ENCODE measurements at places on chromosomes 11 and 22. TPM values are rescaled to one million over a fixed set of nuclear protein-coding genes. Genes with fewer than 3 reads are reported as not detected.

The SEPTIN3 gene
- total RNA-seq = 0.11 TPM

DNA sequence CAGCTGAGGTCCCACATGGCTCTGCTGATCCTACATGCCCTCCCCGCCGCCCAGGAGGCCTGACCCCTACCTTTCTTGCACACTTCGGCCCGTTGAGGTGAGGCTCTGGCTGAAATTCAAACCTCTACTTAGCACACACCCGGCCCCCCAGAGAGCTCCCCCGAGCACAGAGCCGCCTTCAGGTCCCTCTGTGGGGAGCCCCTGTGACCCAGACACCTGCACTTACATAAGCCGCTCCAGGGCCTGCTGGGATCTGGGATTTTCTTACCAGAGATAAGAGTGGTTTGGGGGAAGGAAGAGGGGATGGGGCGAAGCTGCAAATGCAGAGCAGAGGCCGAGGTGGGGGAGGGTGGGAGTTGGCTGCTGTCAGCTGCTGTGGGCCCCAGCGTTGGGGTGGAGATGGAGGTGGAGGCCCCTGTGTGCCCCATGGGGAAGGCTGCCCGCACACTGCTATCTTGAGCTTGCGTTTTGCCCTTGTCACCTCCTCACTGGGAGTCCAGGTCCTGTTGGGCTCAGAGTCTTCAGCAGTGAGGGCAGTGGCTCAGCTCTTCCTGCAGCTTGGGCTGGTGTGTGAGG, 30.6 kb downstream of the CAPN1 start:
- no peak overlapping the region for H3K27ac ChIP-seq
- H3K27me3 ChIP-seq = no peaks in the 10 kb centered on the region
- no peak for DNase-seq
- H3K36me3 ChIP-seq = peaks cover 50% of the 10 kb centered on the region

GRCh38 chr11:72940417-72940816, 126.2 kb downstream of the ATG16L2 start:
- no peaks in the 10 kb centered on the region for H3K36me3 ChIP-seq
- H3K4me1 ChIP-seq = peaks cover 28% of the 10 kb centered on the region
- DNase-seq = peak; percentile 47

DNA sequence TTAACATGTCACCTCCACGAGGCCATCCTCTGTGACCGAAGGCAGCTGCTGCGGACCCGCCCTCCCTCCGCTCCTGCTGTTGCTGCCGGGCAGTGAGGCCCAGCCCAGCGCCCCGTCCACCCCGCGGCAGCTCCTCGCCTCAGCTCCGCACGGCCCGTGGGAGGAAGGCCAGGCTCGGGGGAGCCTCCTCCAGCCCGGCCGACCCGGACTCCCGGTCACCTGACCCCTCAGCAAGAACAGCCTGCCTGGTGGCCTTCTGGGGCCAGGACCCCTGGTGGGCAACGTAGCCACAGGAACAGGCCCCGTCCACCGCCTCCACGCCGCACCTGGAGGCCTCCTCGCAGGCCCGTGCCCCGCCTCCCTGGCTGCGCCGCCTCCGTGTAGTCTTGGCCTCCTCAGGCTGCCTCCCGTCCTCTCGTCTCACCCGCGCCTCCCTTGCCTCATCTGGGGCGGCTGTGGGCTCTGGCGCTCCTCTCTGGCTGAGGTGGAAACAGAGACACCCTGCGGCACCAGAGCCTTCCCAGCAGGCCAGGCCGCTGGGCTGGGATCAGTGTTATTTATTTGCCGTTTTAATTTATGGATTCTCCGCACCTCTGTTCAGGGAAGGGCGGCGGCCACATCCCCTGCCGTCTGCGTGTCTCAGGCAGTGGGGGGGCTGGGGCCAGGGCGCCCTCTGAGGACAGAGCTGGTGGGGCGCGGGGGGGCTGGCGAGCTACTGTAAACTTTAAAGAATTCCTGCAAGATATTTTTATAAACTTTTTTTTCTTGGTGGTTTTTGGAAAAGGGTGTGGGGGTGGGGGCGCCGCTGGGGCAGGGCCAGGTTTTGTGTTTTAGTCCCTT, 25.4 kb downstream of the MOB2 start:
- no peak overlapping the region for H3K27ac ChIP-seq
- no peak overlapping the region for H3K4me3 ChIP-seq
- no peak for DNase-seq
- H3K27me3 ChIP-seq = no peaks in the 10 kb centered on the region
- peaks cover 11% of the 10 kb centered on the region for H3K4me1 ChIP-seq

- no peaks in the 10 kb centered on the region for H3K36me3 ChIP-seq
- H3K27ac ChIP-seq = peak within 1 kb of the TSS; percentile 96
- peak within 1 kb of the TSS; percentile 85 for H3K4me3 ChIP-seq
- peak; percentile 87 for DNase-seq
- H3K27me3 ChIP-seq = no peaks in the 10 kb centered on the region
Measured at GRCh38 chr22:42649246-42650099, at the start of gene CYB5R3. Gene CYB5R3 (minus strand): TSS chr22:42649392. CDS start chr22:42649315, 77 bp downstream.

The PKDREJ gene
- 0.18 TPM for total RNA-seq

DNA sequence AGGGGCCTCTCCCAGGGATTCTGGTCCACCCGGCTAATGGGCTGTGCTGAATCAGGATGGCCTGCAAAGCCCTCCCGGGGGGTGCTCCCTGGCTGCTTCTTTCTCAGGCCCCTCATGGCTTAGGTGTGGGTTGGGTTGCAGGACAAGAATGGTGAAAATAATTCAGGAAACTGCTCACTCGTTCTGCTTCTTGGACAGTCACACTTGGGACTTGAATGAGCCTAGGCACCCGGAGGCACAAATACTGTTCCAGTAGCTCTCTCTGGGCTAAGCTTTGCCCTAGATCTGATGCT, 83.2 kb downstream of the TRIM29 start:
- H3K27me3 ChIP-seq = no peaks in the 10 kb centered on the region
- H3K36me3 ChIP-seq = no peaks in the 10 kb centered on the region
- no peak overlapping the region for H3K4me3 ChIP-seq
- H3K27ac ChIP-seq = no peak overlapping the region
- no peak for DNase-seq
- H3K4me1 ChIP-seq = no peaks in the 10 kb centered on the region

The TRAF6 gene
- 18.2 TPM for total RNA-seq

DNA sequence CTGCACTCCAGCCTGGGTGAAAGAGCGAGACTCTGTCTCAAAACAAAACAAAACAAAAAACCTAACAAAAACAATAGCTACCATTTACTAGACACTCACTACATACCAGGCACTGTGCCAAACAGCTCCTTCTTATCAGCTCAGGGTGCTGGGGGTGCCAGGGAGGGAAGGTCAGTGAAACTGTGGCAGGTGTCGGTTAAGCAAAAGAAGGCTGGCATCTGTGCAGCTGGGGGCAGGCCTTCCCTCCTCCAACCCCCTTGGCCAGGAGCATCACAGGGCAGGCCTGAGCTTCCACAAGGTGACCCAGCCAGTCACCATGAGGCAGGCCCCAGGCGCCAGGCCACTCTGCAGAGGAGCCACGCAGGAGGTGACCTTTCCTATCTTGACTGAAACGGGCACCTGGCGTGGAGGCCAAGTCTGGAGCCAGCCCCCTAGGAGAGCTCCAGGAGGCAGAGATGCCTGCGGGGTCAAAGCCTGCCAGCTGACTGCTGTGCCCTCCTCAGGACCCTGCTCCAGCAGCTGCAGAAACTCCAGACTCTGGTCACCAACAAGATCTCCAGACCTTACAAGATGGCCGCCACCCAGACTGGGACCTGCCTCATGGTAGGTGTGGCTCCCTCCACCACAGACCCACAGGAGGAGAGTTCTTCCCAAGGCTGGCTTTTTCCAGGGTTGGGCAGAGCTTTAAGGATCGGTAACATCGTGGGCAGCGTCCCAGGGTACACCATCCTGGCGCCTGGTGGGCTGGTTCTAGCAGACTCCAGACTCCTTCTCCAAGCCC, 31.3 kb upstream of the DGKZ start:
- H3K4me1 ChIP-seq = no peaks in the 10 kb centered on the region
- H3K4me3 ChIP-seq = no peak overlapping the region
- no peaks in the 10 kb centered on the region for H3K27me3 ChIP-seq
- DNase-seq = peak; percentile 75

DNA sequence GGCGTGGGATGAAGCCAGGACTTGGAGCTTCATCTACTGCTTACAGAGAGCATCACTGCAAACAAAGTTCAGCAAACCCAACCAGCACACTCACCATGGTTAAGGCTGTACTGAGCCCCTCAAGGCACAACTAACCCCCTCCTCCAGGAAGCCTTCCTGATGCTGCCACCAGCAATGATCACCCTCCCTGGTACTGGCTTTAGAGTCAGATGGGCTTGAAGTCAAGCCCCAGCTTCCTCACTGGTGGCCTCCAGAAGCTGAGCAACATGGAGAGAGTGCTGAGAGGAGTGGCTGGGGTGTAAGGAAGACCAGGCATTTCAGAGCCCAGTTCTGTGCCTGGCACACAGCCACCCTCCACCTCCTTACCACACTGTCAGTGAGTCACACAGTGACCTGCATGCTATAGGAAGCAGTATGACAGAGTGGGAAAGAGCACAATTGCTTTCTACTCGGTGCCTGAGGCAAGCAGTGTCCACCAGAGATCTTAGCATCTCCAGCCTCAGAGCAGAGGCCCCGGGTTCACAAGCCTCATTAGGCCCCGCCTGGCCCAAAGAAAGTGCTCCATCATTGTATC, 24.7 kb upstream of the BAIAP2L2 start:
- no peak overlapping the region for H3K4me3 ChIP-seq
- H3K4me1 ChIP-seq = peaks cover 4% of the 10 kb centered on the region
- H3K27ac ChIP-seq = no peak overlapping the region
- no peaks in the 10 kb centered on the region for H3K27me3 ChIP-seq
- peaks cover 74% of the 10 kb centered on the region for H3K36me3 ChIP-seq
- no peak for DNase-seq

GRCh38 chr11:73331138-73331916, 23.3 kb downstream of the ARHGEF17 start:
- H3K4me1 ChIP-seq = peaks cover 94% of the 10 kb centered on the region
- peak overlapping the region; percentile 57 for H3K27ac ChIP-seq
- H3K4me3 ChIP-seq = no peak overlapping the region
- no peaks in the 10 kb centered on the region for H3K27me3 ChIP-seq
- no peak for DNase-seq

- peaks cover 19% of the 10 kb centered on the region for H3K4me1 ChIP-seq
- H3K4me3 ChIP-seq = no peak overlapping the region
- H3K27me3 ChIP-seq = no peaks in the 10 kb centered on the region
Measured at GRCh38 chr11:118885831-118886565, 2.3 kb downstream of the CXCR5 start.

GRCh38 chr11:20213790-20214189, 53.5 kb upstream of the DBX1 start:
- H3K27me3 ChIP-seq = peaks cover 15% of the 10 kb centered on the region
- H3K4me1 ChIP-seq = no peaks in the 10 kb centered on the region
- no peak overlapping the region for H3K27ac ChIP-seq

DNA sequence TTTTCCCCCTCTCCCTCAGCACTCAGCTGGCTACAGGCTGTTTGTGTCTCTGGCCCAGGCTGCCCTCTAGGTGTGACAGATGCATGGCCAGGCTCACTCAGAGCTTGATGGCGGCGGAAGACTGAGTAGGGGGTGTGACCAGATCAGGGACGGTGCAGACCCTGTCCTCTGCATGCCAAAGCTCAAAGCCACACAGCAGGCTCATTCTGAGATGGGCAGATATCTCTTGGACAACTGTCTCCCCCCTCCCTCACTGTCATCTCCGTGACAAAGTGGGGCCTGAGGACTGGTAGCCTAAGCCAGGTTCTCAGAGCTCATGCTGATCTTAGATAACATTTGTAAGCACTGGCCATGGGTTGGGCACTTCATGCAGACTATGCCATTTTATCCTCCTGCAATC, 231.3 kb downstream of the DSCAML1 start:
- no peaks in the 10 kb centered on the region for H3K4me1 ChIP-seq
- H3K27me3 ChIP-seq = no peaks in the 10 kb centered on the region
- no peak overlapping the region for H3K4me3 ChIP-seq
- no peak for DNase-seq
- no peaks in the 10 kb centered on the region for H3K36me3 ChIP-seq

DNA sequence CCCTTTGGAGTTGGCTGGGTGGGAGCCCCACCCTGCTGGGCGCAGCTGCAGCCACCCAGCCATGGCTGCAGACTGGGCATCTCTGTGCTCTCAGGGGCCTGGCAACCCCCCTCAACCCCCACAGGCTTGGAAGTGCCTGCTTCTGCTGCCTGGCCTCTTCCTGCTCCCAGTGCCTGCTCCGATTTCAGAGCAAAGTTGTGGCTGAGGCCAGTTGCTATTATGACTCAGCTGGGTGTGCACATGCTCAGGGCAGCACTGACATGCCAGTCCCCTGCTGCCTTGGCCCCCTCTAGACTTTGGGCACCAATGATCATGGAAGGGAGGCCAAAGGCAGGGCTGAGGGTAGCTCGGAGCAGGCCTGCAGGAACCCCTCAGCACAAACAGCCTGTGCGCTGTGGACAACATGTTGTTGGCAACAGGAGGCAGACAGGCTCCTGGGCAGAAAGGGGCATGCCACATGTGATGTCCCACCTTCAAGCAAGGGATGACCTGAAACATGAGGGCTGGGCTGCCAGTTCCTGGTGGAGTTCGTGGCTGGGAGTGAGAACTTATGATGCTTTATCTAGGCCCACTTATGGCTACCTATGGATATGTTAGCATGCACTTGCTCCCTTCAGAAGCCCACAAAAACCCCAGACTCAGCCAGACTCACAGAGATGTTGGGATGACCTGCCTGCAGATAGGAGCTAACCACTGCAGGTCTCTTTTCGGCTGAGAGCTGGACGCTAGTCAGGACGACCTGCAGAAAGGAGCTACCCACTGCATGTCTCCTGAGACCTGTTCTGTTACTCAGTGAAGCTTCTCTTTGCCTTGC, 96.4 kb upstream of the AMOTL1 start:
- H3K27me3 ChIP-seq = no peaks in the 10 kb centered on the region
- H3K4me1 ChIP-seq = peaks cover 2% of the 10 kb centered on the region
- no peak overlapping the region for H3K4me3 ChIP-seq
- H3K36me3 ChIP-seq = no peaks in the 10 kb centered on the region
- H3K27ac ChIP-seq = no peak overlapping the region

The BIRC2 gene
- 31.7 TPM for total RNA-seq

The GRAMD4 gene
- 54.5 TPM for total RNA-seq

DNA sequence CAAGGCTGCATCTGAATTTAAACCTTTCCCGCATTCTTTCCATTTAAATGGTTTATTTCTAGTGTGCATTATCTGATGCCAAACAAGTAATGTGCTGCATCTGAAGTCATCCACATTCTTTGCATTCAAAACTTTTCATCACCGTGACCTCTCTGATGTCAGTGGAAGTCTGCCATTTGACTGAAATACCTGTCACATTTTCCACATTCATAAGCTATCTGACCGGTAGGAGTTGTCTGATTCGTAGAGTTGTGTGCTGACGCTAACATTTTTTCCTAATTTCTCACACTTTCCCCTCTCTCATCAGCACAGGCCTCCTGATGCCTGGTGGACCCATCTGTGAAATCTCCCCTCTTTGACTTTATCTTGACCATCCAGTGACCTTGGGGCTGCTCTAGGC, 79.9 kb upstream of the BARX2 start:
- H3K4me3 ChIP-seq = no peak overlapping the region
- H3K36me3 ChIP-seq = no peaks in the 10 kb centered on the region
- no peak for DNase-seq
- no peak overlapping the region for H3K27ac ChIP-seq
- no peaks in the 10 kb centered on the region for H3K4me1 ChIP-seq

The POTEH gene
- total RNA-seq = not detected
